Esophagus squamous epithelium (tissue), 5 donors: ENCODE measurements at places on chromosomes 6 and 20.

- DNase-seq: no peak
Observed at GRCh38 chr6:12958052-12958706, 241.6 kb downstream of the PHACTR1 start.

GRCh38 chr20:9867196-9867980 is 28.5 kb upstream of the PAK5 start:
- DNase-seq: no peak

- DNase-seq: no peak
Observed at GRCh38 chr6:112289038-112289566, 34.7 kb upstream of the LAMA4 start.

GRCh38 chr20:15523400-15523799 is 1049.8 kb downstream of the KIF16B start:
- no peak for DNase-seq

- DNase-seq: no peak
Observed at GRCh38 chr20:9022376-9022775, 46.5 kb upstream of the PLCB4 start.

DNA sequence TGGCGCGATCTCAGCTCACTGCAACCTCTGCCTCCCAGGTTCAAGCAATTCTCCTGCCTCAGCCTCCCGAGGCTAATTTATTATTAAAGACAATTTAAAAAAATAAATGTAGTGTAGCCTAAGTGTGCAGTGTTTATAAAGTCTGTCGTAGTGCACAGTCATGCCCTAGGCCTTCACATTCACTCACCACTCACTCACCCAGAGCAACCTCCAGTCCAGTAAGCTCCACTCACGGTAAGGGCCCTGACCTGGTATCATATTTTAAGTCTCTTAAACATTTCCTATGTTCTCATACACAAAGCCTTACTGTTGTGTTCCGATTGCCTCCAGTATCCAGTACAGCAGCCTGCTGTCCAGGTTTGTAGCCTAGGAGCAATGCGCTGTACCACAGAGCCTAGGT is 168.2 kb upstream of the FOXQ1 start:
- DNase-seq: no peak

DNA sequence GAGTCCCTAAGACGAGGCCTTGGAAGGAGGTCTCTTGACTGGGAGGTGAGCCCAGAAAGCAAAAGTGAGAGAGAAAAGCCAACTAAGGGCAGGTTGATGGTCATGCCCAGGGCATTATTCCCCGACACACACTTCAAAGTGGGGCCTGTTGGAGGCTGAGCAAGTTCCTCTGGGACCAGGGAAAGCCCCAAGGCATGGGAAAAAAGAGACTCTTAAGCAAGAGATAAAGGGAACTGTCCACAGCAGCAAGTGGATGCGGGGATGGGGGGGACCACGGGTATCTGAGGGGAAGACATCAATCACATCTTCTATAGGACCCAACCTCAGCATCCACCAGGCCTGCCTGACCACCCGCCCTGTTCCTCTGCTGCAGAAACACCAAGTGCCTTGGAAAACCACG is 119.9 kb upstream of the MAFB start:
- DNase-seq: no peak

GRCh38 chr6:96520171-96521115 is 1.2 kb upstream of the UFL1 start:
- DNase-seq: no peak

GRCh38 chr6:5201271-5201670 is 59.5 kb downstream of the LYRM4 start:
- DNase-seq: no peak

DNA sequence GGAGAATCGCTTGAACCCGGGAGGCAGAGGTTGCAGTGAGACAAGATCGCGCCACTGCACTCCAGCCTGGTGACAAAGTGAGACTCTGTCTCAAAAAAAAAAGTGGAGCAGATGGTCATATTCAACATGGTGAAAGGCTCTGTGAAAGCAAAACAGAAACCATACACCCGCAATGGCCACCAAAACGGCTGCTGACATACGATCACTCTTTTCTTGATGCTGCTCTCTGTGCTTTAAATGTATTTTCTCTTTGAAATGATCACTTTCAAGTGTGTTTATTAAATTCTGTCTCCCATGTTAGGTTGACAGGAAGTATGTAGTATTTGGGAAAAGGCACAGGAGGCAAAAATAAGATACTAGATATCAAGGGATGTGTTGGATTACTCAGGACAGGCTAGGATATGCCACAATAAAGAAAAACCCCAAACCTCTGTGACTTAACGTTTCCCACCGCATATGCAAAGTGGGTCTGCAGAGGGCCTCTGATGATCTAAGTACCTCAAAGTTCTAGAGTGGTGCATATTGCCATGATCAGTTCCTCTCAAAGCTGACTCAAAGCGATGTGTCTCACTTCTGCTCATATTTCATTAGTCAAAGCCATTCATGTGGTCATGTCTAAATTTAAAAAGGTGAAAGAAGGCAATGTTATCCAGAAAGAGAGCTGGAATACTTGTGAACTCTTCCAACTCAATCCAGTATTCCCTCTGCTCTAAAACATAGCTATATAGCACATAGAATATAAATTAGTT is 155.1 kb upstream of the SOX4 start:
- no peak for DNase-seq

DNA sequence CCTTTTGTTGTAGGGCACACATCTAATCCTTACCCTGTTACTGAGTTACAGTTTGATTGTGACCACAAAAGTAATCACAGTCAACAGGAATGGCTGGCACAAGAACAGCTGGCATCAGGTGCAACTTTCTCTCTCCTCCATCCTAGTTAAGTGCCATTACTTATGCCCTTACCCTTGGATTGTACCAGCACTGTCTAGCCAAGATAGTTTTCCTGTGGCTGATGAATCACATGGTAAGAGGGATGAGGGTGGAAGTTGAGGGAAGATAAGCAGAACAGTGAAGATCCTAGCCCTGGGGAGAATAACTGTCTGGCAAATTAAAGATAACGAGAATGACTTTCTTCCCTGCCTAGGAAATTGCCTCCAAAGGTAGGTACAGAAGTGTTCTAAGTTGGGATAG is 42.0 kb downstream of the RNF217 start:
- no peak for DNase-seq

DNA sequence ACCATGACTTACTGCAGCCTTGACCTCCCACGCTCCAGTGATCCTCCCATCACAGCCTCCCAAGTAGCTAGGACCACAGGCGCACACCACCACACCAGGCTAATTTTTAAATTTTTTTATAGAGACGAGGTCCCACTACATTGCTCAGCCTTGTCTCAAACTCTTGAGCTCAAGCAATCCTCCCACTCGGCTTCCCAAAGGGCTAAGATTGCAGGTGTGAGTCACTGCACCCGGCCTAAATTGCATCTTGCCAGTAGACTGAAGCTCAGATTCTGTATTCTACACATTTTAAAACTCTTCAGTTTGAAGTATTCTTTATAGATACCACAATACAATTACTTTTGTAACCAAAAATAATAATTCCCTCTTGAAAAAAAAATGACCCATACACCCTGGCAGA is 11.4 kb downstream of the NUDT3 start:
- DNase-seq: no peak

DNA sequence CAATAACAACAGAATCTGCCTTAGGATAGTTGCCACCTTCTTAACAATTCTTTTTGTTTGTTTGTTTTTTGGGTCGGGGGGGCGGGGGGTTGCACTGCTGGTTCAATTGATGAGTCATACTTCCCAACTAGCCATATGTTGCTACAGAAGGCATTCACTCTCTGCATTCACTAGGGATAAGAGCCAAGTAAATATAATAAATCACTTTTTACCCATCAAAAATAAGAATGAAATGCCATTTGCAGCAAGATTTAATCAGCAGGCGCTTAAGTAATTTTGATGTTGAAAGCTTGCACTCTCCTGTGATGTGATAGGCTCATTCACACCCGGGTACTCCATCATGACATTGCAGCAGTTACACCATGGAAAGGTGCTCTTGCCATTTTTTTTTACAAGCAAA is 209.8 kb downstream of the HIVEP2 start:
- DNase-seq: no peak

- no peak for DNase-seq
Observed at GRCh38 chr6:7042056-7042653, 65.6 kb upstream of the RREB1 start.

- no peak for DNase-seq
Observed at GRCh38 chr6:1615853-1616420, 6.2 kb downstream of the FOXC1 start.

DNA sequence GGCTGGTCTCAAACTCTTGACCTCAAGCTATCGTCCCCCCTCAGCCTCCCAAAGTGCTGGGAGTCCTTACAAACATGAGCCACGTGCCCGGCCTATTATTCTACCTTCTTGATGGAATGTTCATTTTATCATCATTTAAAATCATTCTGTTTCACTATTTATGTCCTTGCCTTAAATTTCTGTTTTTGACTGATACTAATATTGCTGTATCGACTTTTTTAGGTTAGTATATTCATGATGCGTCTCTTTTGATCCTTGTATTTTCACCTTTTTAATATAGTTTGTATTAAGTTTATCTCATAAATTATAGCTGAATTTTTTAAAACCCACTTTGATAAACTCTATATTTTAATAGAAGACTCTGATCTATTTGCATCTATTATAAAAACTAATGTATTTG is 98.4 kb upstream of the STXBP5 start:
- no peak for DNase-seq

DNA sequence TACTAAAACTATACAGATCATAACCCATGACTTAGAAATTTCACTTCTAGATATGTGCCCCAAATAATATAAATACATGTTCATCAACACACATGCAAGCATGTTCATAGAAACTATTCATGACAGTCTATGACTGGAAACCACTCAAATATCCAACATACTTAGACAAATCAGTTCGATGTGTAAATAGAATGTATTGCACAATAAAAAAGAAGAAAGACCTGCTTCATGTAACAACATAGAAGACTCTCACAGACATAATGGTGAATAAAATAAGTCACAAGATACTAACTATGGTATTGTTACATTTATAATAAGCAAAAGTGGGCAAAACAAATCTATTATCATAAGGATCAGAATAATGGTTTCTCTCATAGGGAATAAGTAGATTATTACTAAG is 163.5 kb upstream of the THBS2 start:
- no peak for DNase-seq

GRCh38 chr20:914727-915498 is 1.2 kb downstream of the ANGPT4 start:
- no peak for DNase-seq

- DNase-seq: no peak
Observed at GRCh38 chr6:36731622-36732310, 34.1 kb downstream of the RAB44 start.

- DNase-seq: no peak
Observed at GRCh38 chr6:14597090-14597489, 479.5 kb downstream of the CD83 start.

DNA sequence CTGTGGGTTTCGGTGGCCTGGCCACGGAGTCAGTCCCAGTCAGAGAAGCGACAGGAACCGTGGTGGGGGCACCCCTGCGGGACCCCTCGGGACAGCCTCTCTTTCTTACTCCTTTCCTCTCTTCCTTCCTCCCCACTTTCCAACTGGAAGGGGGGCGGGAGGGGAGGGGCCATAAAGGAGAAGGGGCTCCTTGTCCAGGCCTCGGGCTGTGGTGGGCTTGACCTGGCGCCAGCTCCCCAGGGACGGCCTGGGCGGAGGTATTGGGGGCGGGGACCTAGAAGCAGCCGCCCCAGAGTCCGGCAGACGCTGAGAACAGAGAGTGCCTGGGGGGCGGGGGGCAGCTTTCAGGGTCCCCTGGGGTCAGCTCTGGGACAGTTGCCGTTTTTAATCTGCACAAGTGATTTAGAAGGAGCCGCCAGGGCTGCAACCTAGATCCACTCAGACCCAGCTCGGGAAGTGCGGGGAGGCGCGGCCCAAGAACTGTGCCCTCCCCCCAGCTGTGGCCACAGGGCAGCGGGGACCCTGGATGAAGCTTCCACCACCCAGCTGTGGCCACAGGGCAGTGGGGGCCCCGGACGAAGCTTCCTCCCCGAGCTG is 6.4 kb upstream of the ABHD16B start:
- DNase-seq: no peak

- no peak for DNase-seq
Observed at GRCh38 chr20:13119583-13119982, 101.5 kb upstream of the ISM1 start.

DNA sequence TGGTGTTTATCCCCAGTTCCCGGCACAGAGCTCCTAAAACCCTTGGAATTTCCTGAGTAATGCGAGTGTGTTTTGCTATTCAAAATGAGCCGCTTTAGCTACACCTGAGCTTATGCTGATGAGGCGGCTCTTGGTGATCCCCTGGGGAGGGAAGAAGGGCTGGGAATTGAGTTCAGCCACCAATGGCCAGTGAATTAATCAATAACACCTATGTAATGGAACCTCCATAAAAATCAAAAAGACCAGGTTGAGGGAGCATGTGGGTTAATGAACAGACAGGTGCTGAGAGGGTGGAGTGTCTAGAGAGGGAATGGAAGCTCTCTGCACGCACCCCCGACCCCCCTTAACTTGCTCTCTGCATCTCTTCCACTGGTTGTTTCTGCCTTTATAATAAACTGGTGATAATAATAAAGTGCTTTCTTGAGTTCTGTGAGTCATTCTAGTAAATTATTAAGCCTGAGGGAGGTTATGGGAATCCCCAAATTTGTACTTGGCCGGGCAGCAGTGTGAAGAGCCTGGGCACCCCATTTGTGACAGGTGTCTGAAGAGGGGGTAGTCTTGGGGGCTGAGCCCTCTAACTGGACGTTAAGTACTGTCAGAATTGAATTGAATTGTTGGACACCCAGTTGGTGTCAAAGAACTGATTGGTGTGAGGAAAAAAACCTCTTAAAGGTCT is 24.6 kb upstream of the SERPINB1 start:
- DNase-seq: no peak

DNA sequence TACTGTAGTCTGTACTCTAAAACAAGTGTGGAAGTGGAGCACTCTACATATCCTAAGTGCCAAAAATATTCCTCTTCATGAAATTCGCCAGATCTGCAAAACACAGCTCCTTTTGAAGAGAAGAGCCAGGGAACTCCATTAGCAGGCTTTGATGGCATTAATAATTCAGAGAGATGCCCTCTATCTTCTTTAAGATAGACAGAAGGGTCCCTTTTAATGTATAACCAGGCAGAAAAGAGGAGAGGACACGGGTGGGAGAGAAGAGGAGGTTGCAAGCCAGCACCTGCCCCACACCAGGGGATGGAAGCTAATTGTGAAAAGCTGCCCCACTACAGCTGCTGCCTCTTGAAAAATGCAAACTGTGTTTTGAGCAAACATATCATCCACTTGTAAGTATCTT is 3.7 kb upstream of the RFPL4B start:
- DNase-seq: no peak

- no peak for DNase-seq
Observed at GRCh38 chr6:104526376-104526775, 333.3 kb downstream of the HACE1 start.

- no peak for DNase-seq
Observed at GRCh38 chr6:125858427-125859320, 67.9 kb downstream of the NCOA7 start.

DNA sequence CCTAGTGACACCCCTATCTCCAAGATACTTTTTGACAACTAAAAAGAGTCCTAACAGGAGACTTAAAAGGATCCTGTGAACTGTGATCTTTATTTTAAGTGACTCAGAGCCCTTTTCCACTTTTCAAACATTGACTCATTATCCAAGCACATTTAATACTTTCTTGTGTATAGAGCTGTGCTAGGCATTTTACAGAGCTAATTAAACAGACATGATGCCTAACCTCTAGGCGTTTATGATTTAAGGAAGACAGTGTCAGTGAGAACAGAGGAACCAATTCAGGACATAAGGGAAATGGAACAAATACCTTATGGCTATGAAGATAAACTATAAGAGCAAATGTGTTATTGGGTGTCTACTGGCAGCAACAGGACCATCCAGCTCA is 282.6 kb downstream of the TPBG start:
- no peak for DNase-seq
